Activated naive CD4-positive, alpha-beta T cell treated with anti-CD3 and anti-CD28 coated beads for 36 hours (primary cell): ENCODE measurements at places on chromosomes 4 and X. TPM values are rescaled to one million over a fixed set of nuclear protein-coding genes. Genes with fewer than 3 reads are reported as not detected.

The ATP11C gene
- total RNA-seq, result 20.8 TPM

The VCX3B gene
- not detected for total RNA-seq

The CFAP47 gene
- not detected for total RNA-seq

The PHEX gene
- total RNA-seq, result 0.64 TPM

The PDLIM3 gene
- total RNA-seq, result 0.25 TPM

The MOSPD2 gene
- 16.0 TPM for total RNA-seq

GRCh38 chr4:176453079-176453478 lies 133.3 kb downstream of the SPCS3 start:
- no peak for DNase-seq
- no peak overlapping the region for H3K27ac ChIP-seq
- no peak overlapping the region for H3K4me3 ChIP-seq
- no peaks in the 10 kb centered on the region for H3K4me1 ChIP-seq

DNA sequence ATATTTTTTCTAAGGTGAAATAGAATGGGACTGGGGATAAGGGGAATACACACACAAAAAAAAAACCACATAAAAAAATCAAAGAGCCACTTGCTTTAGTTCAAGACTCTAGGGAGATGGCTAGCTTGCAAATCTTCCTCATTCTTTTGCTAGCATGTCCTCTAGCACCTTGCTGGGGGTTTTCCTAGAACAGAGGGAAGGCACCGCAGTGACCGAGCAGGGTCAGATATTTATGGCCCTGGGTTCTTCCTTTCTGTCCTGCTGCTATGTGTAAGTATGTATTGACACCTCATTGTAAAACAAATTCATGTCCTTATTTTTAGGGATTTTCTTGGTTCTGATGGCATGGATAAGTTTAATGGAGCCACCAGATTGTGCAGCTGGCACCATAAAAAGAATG lies 81.2 kb downstream of the SHISA3 start:
- H3K4me1 ChIP-seq, result peaks cover 2% of the 10 kb centered on the region
- peaks cover 24% of the 10 kb centered on the region for H3K36me3 ChIP-seq
- no peak overlapping the region for H3K4me3 ChIP-seq

DNA sequence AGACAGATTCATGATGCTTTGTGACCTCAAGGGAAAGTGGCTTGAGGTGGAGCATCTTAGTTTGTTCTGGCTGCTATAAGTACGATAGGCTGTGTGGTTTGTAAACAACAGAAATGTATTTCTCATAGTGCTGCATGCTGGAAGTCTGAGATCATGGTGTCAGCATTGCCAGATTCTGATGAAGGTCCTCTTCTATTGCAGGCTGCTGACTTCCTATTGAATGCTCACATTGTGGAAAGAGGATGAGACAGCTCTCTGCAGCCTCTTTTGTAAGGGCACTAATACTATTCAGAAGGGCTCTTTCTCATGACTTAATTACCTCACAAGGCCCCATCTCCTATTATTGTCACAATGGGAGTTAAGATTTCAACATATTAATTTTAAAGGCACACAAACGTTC lies 1674.0 kb upstream of the PCDH7 start:
- H3K4me1 ChIP-seq, result no peaks in the 10 kb centered on the region
- no peak for DNase-seq
- no peak overlapping the region for H3K4me3 ChIP-seq
- H3K27me3 ChIP-seq, result no peaks in the 10 kb centered on the region
- no peak overlapping the region for H3K27ac ChIP-seq

DNA sequence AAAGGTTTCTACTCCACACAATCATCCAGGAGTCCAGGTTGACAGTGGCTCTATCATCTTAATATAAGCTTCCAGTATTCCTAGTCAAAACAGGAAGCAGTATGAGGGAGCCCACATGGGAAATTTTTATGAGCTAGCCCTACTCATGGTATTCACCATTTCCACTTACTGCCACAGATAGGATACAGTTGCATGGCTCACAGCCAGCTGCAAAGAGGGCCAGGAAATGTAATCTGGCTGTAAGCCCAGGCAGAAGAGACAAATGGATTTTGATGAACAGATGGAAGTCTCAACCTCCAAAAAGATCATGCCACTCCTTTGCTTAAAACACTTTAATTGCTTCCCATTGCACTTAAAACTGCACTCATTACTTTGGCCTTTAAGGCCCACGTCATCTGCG lies 150.6 kb downstream of the ADAMTS3 start:
- no peaks in the 10 kb centered on the region for H3K27me3 ChIP-seq
- no peaks in the 10 kb centered on the region for H3K4me1 ChIP-seq
- no peaks in the 10 kb centered on the region for H3K36me3 ChIP-seq
- DNase-seq, result no peak
- no peak overlapping the region for H3K4me3 ChIP-seq
- H3K27ac ChIP-seq, result no peak overlapping the region

DNA sequence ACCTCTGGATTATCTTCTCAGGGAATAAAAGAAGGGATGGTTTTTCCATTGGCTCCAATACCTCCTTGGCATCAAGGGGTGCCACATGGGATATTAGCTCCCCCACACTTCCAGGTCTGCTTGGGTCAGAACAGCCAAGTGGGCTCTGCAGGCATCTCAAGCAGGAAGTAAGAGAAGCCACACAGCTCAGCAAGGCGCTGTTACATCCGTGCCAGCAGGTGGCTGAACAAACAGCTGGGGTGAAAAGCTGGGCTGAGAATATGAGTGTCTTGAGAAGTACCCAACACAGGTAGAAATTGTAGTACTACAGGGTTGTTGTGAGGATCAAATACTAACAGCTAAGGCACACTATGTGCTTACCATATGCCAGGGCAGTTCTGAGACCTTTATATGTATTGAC lies 76.7 kb upstream of the TMEM150C start:
- H3K36me3 ChIP-seq, result no peaks in the 10 kb centered on the region
- no peaks in the 10 kb centered on the region for H3K4me1 ChIP-seq
- no peak overlapping the region for H3K4me3 ChIP-seq
- H3K27me3 ChIP-seq, result peaks cover 3% of the 10 kb centered on the region
- no peak for DNase-seq
- H3K27ac ChIP-seq, result no peak overlapping the region

DNA sequence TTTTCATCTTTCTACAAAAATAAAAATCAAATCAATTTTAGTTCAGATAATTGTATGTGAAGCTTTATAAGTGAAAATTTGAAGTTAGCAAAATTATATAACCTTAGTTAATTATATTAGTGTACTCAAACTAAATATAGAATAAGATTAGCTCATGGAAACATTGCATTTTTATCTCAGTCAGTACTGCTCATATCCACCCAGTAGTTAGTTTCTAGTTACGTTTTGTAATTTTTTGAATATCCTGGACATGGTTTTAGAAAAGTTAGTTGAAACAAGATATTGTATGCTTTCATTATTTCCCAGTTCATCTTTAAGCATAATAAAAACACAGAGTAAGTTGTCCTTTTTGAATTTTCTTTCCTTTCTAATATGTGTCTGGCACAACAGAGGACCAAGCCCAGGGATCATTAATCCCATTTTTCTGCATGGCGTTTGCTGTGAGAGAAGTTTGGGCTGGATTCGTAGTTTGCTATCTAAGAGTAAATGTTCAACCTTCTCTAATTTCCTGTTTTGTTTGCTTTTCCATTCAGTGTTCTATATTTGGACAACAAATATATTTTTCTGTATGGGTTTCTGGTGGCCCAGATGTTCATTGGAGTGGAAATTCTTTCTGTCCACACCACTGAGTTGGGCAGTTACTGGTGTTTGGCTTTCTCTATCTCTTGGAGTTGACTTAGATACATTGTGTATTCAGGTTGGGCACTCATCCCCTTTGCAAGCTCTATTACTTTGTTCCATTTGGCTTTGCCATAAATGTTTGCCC lies 12.1 kb downstream of the TBL1X start:
- no peak overlapping the region for H3K27ac ChIP-seq
- peaks cover 40% of the 10 kb centered on the region for H3K4me1 ChIP-seq
- H3K4me3 ChIP-seq, result no peak overlapping the region

DNA sequence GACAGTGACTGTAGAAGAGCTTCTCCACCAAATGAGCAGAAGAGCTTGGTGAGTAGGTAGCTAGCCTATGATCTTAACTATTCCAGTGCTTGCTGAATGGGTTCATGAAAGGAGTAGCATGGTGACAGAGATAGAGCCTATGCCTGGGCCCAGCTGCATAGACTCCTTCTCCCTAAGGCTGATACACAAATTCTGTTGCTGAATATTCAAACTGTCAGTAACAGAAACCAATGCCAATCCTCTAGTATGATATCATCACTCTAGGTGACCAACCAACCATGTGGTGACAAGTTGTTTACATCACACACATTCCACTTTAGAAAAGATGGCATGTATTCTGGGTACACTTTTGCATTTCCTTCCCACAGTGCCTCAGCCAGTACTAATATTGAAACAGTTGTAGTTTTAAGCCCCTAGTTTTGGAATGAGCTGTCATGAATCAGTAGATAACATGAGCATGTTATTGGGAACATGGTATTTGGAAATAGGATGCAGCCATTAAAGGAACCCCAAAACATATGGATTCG lies 103.4 kb upstream of the GRXCR1 start:
- H3K27ac ChIP-seq, result peak overlapping the region; percentile 13
- no peak overlapping the region for H3K4me3 ChIP-seq
- DNase-seq, result no peak
- peaks cover 11% of the 10 kb centered on the region for H3K4me1 ChIP-seq

DNA sequence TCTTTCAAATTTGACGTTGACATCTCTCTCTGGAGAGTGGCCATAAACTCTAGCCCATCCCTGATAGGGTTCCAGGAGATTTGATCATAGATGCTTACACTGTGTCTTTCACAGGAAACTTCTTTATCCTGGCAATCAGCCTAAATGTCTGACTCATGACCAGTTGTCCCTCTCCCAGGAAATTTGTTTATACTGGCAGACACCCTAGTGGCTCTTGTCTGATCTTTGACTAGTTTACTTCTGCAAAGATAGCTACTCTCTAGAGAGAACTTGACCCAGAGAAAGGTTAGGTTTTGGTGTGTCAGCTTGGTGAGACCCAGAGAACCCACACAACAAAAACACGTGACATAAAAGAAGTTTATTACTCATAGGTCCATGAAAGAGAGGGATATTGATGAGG lies 509.8 kb downstream of the CENPC start:
- no peaks in the 10 kb centered on the region for H3K36me3 ChIP-seq
- H3K27me3 ChIP-seq, result no peaks in the 10 kb centered on the region
- no peaks in the 10 kb centered on the region for H3K4me1 ChIP-seq
- H3K27ac ChIP-seq, result no peak overlapping the region
- DNase-seq, result no peak

GRCh38 chrX:74061879-74062278 lies 242.1 kb upstream of the ZCCHC13 start:
- DNase-seq, result peak; percentile 9
- H3K27ac ChIP-seq, result no peak overlapping the region
- no peaks in the 10 kb centered on the region for H3K27me3 ChIP-seq
- H3K4me3 ChIP-seq, result no peak overlapping the region

DNA sequence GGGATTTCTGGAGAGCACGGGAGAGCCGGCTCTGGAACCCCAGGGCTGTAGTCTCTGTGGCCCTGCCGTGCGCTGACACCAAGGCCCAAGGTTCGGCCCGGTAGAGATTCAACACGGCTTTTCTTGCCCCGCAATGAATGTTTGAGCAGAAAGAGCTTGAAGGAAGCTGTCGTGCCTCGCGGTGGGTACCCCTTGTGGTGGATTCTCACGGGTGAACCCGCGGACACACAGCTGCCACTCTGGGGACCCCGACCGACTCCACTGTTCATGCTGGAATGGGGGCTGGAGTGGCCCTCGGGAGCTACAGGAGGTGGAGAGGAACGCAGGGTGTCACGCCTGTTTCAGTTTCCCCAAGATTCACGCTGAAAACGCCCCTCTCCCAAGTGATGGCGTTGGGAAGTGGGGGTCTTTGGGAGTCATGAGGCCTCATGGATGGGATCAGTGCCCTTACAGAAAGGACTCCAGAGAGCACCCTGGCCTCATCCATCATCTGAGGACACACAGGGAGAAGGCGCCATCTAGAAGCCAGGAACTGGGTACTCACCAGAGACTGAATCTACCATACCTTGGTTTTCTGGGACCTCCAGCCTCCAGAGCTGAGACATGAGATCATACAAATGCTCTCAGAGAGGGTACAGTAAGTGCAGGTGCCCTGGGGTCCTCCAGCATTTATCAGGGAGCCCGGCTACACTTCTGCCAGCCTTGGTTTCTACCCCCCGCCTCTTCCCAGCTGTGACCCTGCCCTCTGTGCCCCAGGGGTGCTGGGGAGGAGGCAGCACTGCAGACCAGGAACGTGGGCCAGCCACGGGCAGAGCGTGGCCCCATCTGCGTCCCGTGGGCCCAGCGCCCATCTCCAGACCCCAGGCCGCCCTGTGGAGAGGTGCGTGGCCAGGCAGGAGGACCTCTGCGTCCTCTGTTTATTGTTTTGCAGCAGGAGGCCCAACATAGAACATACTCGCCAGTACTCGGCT lies 6.4 kb downstream of the SLC25A6 start:
- H3K36me3 ChIP-seq, result peaks cover 60% of the 10 kb centered on the region
- peaks cover 25% of the 10 kb centered on the region for H3K4me1 ChIP-seq
- H3K27me3 ChIP-seq, result no peaks in the 10 kb centered on the region
- DNase-seq, result no peak
- no peak overlapping the region for H3K4me3 ChIP-seq
- no peak overlapping the region for H3K27ac ChIP-seq

- H3K36me3 ChIP-seq, result no peaks in the 10 kb centered on the region
- no peak overlapping the region for H3K27ac ChIP-seq
- H3K4me3 ChIP-seq, result no peak overlapping the region
- peak; percentile 17 for DNase-seq
- no peaks in the 10 kb centered on the region for H3K4me1 ChIP-seq
- H3K27me3 ChIP-seq, result no peaks in the 10 kb centered on the region
Measured at GRCh38 chrX:8879750-8880149, 78.6 kb upstream of the FAM9A start.

DNA sequence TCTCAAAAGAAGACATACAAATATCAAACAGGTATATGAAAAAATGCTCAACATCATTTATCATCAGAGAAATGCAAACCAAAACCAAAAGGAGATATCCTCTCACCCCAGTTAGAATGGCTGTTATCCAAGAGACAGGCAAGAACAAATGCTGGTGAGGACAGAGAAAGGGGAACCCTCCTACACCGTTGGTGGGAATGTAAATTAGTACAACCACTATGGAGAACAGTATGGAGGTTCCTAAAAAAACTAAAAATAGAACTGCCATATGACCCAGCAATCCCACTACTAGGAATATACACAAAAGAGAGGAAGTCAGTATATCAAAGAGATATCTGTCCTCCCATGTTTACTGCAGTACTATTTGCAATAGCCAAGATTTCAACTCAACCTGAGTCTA lies 83.5 kb downstream of the CDS1 start:
- no peaks in the 10 kb centered on the region for H3K36me3 ChIP-seq
- H3K4me3 ChIP-seq, result no peak overlapping the region
- DNase-seq, result no peak
- no peak overlapping the region for H3K27ac ChIP-seq
- H3K27me3 ChIP-seq, result peaks cover 2% of the 10 kb centered on the region

GRCh38 chrX:66622209-66622608 lies 16.7 kb downstream of the EDA2R start:
- no peak for DNase-seq
- H3K36me3 ChIP-seq, result no peaks in the 10 kb centered on the region
- H3K27ac ChIP-seq, result no peak overlapping the region
- H3K4me3 ChIP-seq, result no peak overlapping the region

GRCh38 chr4:13872155-13872554 lies 244.6 kb upstream of the BOD1L1 start:
- DNase-seq, result no peak
- H3K4me1 ChIP-seq, result no peaks in the 10 kb centered on the region
- H3K36me3 ChIP-seq, result no peaks in the 10 kb centered on the region

- H3K4me1 ChIP-seq, result no peaks in the 10 kb centered on the region
- peaks cover 4% of the 10 kb centered on the region for H3K36me3 ChIP-seq
- H3K27me3 ChIP-seq, result no peaks in the 10 kb centered on the region
- H3K27ac ChIP-seq, result no peak overlapping the region
Measured at GRCh38 chr4:143667461-143667860, 33.0 kb downstream of the FREM3 start.

GRCh38 chr4:74630551-74630950 lies 163.8 kb downstream of the BTC start:
- no peaks in the 10 kb centered on the region for H3K36me3 ChIP-seq
- no peak overlapping the region for H3K4me3 ChIP-seq
- H3K4me1 ChIP-seq, result peaks cover 33% of the 10 kb centered on the region
